ENCODE measurements at places on chromosomes 4 and X.

DNA sequence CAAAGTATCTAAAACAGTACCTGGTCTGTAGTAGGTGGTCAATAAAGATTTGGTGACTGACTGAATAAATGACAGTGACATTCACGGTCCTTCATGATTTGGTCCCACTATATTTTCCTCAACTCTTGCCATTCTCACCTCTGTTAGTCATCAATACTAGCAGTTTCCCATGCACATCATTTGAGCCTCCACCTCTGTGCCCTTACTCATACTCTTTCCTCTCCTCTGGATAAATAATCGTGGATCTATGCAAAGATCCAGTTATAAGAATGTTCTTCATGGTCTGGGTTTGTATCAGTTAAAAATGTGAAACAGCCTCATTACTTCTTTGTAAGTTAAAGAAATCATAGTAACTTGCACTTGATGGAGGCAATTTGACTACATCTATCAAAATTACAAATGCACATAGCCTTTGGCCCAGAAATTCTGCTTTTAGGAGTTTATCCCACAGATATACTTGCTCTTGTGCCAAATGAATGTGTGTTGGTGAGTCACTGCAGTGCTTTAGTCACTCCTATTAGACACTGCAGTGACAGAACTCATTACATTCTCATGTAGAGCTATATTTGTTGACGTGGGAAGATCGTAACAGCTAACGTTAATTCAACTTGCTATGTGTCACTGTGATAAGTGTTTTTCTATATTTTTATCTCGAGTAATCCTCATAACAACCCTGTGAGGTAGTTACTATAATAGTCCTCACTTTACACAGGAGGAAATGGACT is 121.9 kb upstream of the SMIM10 start:
- DNase-seq = no peak

DNA sequence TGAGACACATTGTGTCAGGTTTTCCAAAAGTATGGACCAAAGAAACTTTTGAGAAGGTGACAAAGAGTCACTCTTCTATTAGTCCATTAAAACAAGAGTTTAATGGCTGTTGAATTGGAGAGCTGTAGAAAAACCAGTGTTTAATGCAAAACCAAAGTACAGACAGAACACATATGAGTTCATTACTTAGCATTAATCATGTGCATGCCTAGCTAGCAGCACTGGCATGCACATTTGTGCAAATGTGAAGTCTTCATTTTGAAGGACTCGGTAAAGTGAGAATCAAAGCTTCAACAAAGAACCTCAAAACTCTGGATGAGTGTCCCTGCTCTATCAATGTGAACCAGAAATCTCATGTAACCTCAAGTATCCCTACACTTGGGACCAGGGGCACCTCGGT is 256.3 kb upstream of the PPARGC1A start:
- DNase-seq = no peak

GRCh38 chr4:3329887-3330286 is 37.1 kb downstream of the RGS12 start:
- no peak for DNase-seq

DNA sequence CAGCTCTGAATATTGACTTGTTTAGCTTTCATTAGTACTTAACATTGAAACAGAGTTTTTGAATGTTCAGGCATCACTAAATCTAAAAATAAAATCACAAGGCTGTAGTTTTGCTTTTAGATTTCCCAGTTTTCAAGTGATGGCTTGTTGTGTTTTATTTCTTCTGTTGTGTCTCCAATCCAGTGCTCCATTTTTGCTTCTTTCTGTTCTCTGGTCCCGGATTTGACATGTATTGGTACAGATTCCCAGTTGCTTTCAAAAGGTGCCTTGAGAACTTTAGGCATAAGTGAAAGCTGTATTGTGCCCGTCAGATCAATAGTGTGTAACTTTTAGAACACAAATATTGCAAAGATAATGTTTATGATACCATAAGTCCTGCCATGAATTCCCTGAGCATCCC is 53.2 kb downstream of the ARHGAP10 start:
- DNase-seq = no peak

DNA sequence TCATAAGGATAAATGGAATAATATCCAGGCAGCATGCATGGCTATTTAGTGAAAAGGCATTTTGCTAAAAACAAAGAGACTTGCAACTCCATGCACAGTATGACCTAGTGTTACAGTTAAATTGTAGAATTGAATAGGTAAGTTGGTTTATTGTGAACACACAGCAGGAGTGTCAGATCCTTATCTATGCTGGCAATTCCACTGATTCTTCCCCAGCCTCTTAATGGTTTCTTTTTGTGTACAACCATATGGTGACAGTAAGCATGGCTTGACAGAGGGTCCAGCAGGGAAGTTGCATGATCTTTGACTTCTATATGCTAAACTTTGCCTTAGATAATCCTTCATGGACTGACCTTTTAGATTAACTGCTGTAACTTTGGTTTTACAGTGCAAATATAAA is 936.6 kb upstream of the EPHA5 start:
- no peak for DNase-seq

- DNase-seq = no peak
These were observed 7.7 kb downstream of the FHL1 start for GRCh38 chrX:136154998-136155397.

DNA sequence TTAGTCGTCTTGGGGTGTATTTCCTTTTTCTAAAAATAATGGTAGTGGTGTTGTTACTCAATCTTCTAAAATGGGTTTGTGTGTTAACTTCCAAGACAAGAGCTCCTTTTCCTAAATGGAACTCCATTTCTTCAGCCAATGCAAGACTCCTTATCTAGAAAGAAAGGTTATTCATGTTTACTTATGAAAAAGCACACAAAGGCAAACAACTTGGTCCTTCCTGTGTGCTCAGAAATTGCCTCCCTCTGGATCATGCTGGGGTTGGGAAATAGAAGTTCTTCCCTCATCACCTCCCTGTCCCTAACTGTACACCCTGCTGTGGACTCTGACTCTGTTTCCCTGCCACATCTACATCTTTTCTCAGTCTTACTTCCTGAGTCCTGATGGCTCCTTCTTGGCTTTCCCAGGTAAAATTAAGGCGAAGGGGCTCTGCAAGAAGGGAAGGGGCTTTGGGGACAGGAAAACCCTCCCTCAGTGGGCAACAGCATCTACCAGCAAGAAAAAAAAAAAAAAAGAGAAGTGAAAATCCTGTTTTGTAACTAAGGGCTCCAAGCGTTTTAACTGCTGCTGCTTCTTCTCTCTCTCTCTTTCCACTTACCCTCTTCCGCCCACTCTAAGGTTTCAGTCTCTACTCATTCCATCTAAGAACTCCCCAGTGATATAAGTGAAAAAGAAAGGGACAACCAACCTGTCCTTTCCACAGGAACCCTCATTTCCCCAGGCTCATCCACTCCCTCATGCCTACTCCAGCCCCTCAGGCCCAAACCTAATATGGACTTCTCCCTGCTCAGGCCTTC is 19.8 kb upstream of the TASL start:
- no peak for DNase-seq

- DNase-seq = no peak
These were observed 197.6 kb upstream of the FAM9B start for GRCh38 chrX:9231491-9231890.

DNA sequence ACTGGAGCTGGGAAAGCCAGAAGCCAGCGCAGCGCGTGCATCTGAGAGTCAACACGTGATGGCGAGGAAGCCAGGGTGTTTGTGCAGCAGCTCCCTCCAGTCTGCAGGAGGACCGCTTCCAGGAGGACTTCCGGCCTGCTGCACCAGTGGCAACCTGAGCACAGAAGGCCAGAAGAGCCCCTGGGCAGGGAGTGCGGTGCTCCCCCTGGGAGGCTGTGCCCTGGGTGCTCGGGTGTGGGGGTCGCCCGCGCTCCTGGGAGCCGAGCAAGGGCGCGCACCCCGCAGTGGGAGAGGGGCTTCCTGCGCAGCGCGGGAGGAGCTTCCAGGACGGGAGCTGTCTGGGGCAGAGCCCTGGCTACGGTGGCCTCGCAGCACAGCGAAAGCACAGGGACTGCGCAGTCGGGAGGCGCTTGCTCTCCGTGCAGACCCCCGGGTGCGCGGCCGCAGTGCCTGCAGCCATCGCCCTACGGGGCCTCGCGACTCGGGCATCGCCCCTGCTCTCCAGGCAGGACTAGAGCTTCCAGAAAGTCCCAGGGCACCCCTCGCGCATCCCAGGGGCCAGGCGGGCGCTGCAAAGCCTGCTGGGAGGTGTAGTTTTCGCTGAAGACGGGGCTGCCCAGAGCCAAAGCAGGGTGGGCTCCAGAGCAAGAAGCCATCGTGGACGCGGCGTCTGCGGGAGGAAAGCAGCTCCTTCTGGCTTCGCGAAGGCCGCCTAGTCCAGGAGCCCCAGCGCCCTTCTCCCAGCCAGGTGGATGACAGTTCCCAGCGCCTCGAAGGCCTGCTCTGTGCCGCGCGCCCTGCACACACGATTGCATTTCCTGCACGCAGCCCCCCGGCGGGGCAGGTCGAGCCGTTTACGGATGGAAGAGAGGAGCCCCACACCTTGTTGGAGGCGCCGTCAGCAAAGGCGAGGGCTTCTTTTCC is 24.1 kb upstream of the WFS1 start:
- DNase-seq = no peak

GRCh38 chr4:18203966-18204365 is 182.4 kb upstream of the LCORL start:
- DNase-seq = no peak

DNA sequence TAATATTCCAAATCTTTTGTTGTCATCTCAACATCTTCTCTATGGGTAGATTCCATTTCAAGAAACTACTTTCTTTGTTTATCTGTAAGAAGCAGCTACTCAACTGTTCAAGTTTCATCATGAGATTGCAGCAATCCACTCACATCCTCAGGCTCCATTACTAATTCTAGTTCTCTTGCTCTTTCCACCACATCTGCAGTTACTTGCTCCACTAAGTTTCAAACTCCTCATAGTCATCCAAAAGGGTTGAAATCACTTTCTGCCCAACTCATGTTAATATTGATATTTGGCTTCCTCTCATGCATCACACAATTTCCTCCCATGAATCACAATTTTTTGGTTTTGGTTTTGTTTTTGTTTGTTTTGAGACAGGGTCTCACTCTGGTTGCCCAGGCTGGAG is 35.7 kb downstream of the ADH5 start:
- DNase-seq = no peak

- no peak for DNase-seq
These were observed 15.4 kb downstream of the SNX12 start for GRCh38 chrX:71052721-71053120.

DNA sequence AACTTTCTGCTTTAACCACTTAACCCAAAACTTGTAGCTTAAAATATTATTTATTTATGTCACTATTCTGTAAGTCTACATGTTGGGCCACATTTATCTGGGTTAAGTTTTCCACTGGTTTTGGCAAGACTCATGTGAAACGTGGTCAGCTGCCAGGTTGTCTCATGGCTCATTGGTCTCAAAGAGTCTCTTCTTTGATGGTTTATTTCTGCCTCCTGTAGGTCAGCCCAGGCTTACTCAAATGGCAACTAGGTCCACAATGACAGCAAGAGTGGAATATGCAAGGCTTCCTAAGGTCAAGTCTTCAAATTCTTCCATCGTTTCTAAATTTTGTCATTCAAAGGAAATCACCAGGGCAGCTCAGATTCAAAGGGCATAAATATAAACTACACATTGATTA is 828.7 kb downstream of the PCDH7 start:
- DNase-seq = no peak

DNA sequence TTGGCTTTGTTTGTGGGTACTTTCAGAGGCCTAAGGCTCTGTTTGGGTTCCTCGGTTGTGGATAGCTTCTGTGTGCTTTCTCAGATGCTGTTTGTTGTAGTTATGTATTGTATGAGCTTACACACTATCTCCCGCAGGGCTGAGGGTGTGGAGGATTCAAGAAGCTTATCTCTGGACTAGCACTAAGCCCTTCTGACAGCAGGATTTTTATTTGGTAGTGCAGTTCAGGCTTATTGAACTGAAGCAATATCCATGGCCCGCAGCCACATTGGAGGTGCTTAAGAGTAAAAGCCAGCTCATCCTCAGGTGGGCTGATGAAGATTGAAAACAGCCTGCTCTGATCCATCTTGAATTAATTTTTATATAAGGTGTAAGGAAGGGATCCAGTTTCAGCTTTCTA is 128.2 kb downstream of the RASGEF1B start:
- no peak for DNase-seq

- no peak for DNase-seq
These were observed 104.7 kb upstream of the MID1 start for GRCh38 chrX:10725071-10725470.

DNA sequence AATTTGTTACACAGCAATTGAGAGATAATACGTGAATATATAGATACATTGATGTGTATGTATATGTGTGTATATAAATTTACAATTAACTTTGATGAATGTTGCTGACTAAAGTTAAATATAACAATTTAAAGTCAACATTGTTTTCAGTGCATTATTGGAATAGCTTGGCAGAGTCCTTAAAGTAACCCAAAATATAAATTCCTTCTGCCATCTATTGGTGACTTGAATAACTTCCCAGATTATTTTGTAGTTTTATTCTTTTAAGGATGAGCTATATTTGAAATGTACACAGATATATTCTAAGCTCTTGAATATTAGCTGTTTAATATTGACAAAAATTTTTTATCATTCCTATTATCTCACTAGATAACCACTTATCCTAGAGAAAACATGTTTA is 298.2 kb upstream of the FSTL5 start:
- no peak for DNase-seq

- no peak for DNase-seq
These were observed 19.6 kb downstream of the PGAM4 start for GRCh38 chrX:77949840-77950239.

DNA sequence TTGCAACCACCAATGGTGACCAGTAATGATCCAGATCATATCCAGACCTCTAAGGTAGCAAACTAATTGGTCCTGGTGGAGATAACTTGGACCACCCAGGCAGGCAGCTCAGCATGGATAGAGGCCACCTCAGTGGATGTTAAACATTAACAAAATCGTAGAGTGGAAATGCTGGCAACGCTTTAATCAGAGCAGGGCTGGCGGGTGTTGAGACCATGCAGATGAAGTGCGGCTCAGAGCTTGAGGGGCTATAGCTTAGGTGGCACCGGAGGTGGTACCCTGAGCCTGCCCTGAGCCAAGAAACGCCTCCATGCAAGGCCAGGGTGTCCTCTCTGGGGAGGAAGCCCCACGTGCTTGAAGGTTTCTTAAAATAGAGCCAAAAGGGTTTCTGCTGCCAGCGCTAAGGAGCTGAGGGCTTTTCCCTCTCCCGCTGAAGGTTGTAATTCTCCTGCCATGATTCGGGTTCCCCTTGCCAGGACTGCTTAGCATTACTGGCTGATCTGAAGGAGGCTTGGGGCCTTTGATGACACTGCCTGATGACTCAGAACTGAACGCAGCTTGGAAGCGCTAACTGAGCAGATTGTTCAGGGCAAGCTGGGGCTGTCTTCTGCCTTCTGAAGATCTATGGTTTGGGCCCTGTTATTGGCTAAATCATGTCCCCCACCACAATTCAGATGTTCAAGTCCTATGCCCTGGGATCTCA is 177.8 kb upstream of the ATP6AP2 start:
- no peak for DNase-seq

- DNase-seq = no peak
These were observed 12.3 kb upstream of the ENOX2 start for GRCh38 chrX:130915302-130915701.

- no peak for DNase-seq
These were observed 728.1 kb upstream of the MAGEB2 start for GRCh38 chrX:29487214-29487613.

- no peak for DNase-seq
These were observed 18.1 kb downstream of the CPLX1 start for GRCh38 chr4:807792-808191.

- DNase-seq = no peak
These were observed 9.0 kb downstream of the EIF1AX start for GRCh38 chrX:20132666-20133065.

Measured in epithelial cell of proximal tubule (primary cell).